Choroid plexus epithelial cell (primary cell): ENCODE measurements at places on chromosomes 2 and 18.
A peak's percentile ranks its signal among the peaks of the same experiment; 100 is the strongest.

DNA sequence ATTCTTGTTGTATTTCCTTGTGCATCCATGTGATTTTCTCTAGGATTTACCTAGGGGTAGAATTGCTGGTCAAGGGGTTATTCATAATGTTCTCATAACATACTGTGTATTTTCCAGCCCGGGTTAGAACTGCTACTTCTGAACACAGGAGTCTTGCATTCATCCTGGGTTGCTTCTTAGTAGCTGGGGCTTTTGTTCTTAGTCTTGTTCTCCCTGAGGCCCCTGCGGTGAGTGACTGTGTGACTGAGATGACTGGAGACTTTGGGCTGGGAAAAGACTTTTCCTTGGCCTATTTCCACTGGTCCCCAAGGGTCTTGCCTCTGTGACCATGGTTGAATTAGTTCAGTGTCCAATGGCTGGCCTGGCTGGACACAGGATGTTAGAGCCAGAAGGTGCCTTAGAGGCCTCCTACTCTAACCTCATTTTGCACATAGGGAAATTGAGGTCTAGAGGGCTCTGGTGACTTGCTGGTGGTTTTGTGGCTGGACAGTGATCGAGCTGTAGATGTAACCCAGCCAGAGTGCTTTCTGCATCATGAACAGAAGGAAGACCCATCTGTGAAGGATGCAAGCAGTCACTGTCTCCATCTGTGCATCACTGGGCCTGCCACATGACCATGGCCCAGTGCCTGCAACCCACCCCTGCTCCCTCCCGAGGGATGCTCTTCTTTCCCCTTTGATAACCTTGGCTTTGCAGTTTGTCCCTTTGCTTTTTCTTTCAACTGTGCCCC lies 233.3 kb downstream of the FHOD3 start:
- DNase-seq: no peak

DNA sequence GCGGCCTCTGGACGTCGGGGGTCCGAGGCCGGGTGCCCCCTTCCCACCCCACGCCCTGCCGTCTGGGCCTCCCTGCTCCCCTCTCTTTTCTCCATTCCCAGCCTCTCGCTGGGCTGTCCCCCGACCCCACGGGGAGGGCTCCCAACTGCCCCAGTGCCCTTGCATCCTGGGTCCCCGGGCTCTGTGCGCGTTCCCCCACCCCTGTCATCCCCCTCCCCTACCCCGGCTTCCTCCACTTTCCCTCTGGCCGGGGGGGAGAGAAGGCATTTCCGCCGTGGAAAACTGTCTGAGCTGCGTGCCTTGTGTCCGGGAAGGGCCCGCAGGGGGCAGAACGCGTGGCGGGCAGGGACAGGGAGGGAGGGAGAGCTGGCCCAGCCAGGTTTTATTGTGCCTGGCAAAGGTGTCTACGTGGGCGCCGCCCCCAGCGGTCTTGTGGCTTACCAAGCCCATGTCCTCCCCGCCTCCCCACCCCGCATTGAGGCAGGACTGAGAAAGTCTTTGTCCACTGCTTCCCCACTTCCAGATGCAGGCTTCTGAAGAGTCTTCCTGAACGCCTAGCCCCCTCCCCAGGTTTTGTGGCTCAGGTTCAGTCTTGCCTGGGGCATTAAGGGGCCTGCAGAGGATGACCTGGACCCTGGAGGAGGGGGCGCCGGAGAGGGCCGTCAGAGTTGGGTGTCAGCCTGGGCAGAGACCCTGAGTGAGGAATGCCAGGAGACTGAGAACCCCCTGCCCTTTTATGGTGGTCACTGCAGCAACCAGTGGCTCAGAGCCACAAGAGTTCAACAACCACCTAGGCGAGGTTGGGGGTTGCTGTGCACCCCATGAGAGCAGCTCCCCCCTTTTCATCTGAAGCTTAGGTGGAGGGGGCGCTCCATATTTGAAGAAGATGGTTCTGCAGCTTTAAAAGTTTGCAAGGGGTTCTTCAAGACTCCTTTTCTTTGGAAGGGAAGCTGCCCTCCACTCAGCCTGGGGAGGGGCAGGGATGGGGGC lies 1.3 kb downstream of the ITM2C start:
- DNase-seq: peak; percentile 28

DNA sequence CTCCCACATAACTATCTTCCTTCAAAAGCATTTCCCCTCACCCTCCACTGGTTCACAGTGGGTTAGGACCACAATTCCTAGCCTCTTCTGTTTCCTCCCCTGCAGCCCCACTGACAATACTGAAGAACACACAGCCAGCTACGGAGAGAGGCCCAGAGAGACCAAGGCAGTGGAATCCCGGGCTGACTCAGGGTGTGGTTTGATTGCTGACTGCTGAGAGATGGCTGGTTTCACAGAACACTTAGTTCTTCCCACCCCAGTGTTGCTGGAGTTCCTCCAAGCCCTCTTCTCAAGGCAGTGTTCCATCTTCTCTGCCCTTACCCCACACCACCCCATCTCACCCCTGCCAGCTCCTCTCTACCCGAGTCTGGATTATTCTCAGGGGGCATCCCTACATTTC lies 43.3 kb upstream of the ZFP36L2 start:
- peak; percentile 95 for DNase-seq

DNA sequence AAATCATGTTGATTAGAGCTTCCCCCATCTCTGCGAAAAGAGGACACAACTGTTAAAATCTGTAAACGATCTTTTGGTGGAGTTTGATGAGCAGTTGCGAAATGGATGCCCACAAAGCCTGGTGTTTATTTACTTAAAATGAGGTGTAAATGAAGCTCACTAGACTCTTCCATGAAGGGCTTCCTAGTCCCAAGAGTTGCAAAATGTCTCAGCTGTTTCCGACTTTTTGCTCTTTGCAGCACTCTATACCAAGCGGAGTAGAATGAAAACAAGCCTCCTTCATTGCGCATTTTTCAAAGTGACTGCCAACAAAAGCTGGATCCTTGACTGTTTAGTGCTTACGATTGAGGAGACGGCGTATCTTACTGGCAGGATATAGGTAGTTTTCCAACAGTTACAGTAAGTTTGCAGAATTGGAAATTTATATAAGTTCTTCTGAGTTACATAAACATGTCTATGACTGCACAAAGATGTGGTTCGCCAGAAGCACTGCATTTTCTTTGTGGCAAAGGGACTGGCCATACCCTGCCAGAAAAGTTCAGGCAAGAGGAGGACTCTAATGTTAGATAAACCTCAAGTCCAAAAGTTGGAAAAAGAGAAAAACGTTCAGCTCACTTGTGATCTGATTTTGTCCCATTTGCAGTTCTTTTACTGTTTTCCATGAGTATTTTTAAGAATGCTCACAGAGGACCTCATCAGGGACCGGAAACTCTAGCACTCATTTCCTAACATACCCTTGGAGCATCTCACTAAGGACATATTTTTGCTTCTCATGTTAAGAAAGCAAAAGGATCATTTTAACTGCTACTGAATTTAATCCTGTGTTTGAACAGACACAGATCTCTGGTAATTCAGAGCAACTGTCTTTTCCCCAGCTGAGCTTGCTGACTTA lies 42.7 kb downstream of the COLEC12 start:
- DNase-seq: peak; percentile 63

GRCh38 chr2:39954346-39954745 lies 175.3 kb upstream of the THUMPD2 start:
- DNase-seq: peak; percentile 2

DNA sequence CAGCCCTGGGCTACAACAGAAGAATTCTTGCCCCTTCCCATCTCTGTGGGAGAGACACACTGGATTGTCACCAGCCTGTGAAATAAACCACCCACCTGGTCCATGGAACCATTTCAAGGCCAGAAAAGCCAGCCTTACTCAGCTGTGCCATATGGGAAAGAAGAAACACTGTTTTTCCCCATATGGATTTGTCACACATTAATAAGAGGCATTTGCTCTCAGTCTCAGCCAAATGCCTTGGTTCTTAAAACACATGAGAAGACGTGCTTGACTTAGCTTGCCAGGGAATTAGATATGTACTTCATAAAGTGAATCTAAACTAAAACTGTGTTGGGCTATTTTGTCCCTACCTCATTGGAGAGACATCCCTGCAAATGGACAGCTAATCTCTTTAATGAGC lies 308.6 kb upstream of the TNP1 start:
- no peak for DNase-seq
